ENCODE measurements at places on chromosomes 3 and 15.
A peak's percentile ranks its signal among the peaks of the same experiment; 100 is the strongest.

GRCh38 chr3:146104068-146104467 is 56.9 kb downstream of the PLOD2 start:
- no peak for DNase-seq

- DNase-seq = no peak
Measured at GRCh38 chr15:73599934-73600333, 33.3 kb downstream of the NPTN start.

DNA sequence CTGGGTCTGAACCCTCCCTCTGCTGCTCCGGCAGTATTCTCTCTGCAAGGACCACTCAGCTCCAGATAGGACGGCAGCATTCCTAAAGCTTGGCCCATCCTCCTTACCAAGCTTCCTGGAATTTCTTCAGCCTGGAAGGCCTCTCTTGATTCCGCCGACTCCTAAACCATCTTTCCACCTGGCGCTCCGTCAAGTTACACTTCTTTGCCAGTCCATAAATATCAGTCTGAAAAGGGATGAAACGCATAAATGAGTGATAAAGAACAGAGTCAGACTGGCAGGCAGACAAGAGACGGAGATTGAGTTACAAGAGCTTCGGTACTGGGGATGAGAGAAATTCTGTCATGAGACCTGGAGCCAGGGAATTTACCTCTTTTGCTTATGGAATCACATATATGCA is 44.3 kb downstream of the CERS3 start:
- no peak for DNase-seq

DNA sequence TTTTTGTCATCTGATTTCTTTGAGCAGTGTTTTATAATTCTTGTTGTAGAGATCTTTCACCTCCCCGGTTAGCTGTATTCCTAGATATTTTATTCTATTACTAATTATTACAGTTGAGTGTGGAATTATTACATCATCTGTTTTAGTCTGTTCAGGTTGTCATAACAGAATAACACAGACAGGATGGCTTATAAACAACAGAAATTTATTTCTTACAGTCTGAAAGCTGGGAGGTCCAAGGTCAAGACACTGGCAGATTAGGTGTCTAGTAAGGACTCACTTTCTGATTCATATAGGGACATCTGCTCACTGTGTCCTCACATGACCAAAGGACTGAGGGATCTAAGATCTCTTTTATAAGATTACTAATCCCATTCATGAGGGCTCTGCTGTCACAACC is 121.3 kb upstream of the THBS1 start:
- DNase-seq = no peak

- DNase-seq = no peak
Measured at GRCh38 chr3:190387578-190388213, at the start of gene CLDN16. Gene CLDN16 (plus strand): TSS chr3:190388163. CDS start chr3:190388330, 167 bp downstream.

GRCh38 chr15:89648106-89649012 is 6.9 kb downstream of the KIF7 start:
- DNase-seq = no peak

GRCh38 chr3:43894176-43895049 is 203.7 kb downstream of the ABHD5 start:
- DNase-seq = peak; percentile 85

DNA sequence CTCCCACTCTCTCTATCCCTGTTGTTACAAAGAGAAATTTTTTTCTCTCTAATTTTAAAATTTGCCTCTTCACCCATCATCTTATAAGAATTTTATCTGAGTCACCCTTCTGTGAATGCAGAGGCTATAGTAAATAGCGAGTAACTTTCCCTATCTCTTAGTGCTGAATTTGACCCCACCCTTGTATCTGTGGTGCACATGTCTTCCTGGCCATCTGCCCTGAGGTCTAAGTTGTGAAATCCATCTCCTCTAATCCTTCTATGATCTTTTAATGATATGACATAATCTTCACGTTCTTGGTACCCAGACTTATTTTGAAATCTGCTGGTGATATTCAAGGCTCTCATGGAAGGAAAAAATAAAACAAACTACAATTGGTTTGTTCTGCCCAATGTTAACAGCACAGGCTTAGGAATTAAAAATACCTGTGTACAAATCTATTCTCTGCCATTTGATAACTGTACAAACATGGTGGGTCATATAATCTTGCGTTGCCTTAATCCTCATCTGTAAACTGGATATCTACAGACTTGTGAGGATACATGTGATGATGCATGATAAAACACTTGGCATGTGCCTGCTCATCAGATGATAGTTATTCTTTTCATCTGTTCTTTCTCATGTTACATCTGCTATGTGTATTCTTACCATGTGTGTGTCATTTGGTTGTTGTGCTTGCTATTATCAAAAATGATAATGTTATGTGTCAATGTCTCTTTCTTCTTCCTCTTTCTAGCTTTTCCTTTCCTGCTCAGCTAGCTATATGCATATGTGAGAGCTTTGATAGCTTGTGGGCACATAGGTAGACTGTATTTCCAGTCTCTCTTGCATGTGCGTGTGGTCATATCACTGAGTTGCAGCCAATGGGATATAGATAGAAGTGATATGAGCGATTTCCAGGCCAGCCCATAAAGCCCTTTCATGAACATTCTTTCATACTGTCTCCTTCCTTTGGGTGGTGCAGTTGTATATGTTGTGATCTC is 13.7 kb upstream of the CCR3 start:
- DNase-seq = peak; percentile 20

DNA sequence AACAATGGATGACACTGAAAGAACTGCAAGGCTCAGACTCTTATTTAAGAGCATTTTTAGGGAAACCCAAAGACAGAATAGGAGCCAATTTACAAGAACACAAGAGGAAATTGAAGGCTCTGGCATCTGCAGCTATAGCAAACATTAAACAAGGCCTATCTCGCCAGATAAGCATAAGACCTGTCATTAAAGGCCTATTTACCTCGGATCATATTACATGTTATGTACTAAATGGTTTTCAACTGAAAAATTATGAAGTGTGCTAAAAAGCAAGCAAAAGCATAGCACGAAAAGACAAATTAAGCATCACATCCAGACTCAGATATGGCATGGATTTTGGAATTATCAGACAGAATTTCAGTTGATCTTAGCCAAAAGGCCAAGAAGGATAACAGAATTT is 617.1 kb downstream of the SQOR start:
- no peak for DNase-seq

GRCh38 chr3:152232679-152233078 is 36.0 kb upstream of the MBNL1 start:
- no peak for DNase-seq

DNA sequence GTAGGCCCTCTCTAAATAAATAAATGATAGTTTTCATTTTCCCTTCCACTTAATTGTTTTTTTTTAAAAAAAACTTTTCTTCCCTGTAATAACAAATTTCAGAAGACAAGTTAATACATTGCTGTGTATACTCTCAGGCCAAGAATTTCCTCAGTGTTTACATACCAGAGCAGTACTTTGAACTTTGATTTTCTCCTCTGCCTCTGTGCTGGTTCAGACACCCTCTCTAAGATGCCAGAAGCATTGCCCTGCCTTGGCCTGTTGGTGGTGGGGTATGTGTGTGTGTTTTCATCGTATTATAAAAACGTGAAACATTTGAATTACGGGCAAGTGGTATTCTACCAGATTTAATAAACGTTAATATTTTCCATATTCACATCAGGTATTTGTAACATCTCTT is 70.1 kb downstream of the SMAD3 start:
- DNase-seq = peak; percentile 58

DNA sequence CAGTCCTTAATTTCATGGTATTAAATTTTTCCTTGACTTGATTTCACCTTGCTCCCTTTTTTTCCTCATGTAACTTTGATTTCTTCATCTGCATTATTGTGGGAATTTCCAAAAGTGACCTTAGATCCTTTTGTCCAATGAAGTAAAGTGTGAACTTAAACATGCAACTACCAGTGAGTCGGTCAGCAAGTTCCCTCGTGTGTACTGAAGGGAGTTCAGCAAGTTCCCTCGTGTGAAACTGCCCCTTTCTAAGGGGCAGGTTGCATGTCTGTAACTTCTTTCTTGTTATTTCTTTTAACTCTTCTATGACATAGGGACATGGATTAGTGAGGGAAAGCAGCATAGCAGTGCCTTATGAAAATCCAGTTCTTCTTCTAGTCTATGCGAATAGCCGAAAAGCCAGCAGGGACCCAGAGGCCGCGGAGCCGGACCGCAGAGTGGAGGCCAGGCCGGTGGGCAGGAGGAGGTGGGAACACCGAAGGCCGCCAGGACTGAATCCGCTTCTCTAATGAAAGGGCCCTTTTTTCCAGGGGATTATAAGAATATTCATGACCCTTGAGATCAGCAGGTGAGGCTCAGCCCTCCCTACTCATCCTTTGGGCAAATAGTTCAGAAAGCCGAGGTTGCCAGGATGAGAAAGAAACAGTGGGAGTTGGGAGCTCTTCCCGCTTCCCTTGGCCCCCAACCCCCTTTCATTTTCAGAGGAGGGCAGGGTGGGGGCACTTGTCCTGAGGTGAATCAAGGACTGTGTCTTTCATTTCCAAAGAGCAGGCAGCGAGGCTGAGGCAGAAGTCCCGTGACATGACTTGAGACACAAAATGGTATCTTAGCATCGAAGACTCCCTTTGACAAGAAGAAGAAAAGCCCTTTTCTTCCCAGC is 117.5 kb downstream of the OPA1 start:
- DNase-seq = no peak

DNA sequence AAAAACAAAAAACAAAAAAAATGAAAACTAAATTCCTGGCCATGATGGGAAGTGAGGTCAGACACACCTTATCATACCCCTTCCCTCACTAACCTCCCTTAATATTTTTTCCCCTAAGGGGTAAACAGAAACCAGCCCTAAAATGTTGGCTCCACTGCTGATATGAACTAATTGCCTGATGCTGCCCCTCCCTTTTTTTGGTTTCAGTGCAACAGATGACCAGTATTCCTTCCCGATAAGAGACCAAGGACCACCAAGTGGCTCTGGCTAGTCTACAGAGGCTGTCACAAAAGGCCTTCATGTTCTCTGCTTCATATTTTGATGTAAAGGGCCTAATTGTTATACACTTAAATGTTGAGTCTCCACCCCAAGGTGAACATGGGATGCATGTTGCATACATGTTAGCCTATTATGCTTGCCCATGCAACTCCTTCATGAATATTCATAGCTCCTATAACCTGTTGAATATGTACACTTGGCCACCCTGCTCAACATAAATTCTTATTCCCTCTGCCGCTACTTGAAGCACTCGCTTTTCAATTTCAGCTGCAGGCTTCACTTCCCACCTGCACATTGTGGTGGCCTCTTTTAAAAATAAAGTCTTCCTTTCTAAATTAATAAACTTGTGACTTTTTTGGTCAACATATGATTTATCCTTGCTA is 12.3 kb upstream of the STAC start:
- no peak for DNase-seq

- no peak for DNase-seq
Measured at GRCh38 chr15:100836501-100836900, 43.1 kb upstream of the ALDH1A3 start.

- no peak for DNase-seq
Measured at GRCh38 chr15:77179541-77179998, 108.7 kb upstream of the TSPAN3 start.

GRCh38 chr15:65979316-65979715 is 110.0 kb downstream of the RAB11A start:
- no peak for DNase-seq

- DNase-seq = no peak
Measured at GRCh38 chr3:72231439-72232196, 446.7 kb upstream of the PROK2 start.

DNA sequence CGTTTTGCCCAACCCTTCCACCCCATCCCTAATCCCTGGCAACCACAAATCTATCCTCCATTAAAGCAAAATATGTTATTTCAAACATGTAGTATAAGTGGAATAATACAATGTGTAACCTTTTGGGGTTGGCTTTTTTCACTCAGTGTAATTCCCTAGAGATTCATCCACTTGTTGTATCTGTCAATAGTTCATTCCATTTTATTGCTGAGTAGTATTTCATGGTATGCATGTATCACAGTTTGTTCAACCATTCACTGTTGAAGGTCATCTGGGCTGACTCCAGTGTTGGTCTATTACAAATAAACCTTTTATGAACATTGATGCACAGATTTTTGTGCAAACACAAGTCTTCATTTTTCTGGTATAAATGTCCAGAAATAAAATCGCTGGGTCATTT is 38.8 kb downstream of the BSN start:
- no peak for DNase-seq

GRCh38 chr15:55970286-55970685 is 23.1 kb downstream of the NEDD4 start:
- no peak for DNase-seq

DNA sequence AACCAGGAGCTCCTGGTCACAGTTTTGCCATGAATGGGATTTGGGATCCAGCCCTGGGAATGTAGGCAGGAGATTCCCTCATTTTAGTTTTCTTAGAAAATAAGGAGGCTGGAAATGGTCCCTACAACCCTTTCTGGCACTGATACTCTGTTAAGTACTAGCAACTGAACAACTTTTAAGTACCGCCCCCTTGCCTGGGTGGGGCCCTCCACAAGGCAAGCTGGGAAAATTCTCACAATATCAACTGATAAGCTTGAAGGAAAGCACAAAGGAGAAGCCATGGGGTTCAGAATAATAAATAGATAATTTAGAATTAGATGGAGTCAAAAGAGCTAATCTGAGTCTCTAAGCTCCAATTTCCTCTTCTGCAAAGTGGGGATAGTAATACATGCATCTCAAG is 4.2 kb upstream of the DGKG start:
- DNase-seq = no peak

GRCh38 chr15:44066211-44066827 is 128.8 kb downstream of the FRMD5 start:
- DNase-seq = peak; percentile 59

DNA sequence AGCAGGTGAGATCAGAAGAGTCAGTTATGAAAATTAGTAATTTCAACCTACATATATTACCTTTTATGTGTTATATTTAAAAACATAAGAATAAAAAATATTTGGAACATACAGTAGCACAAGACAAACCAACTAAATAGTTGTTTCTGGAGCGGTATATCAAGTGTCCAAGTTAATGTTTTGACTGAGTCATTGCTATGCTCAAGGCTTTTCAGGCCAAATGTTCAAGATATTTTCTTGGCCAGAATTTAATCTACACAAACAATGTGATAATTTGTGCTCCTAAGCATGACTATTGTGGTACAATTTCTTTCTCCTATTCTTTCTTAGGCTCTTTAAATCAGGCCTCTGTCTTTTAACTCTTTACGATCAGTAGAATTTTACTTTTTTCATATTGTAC is 412.4 kb downstream of the RAP2B start:
- DNase-seq = no peak

DNA sequence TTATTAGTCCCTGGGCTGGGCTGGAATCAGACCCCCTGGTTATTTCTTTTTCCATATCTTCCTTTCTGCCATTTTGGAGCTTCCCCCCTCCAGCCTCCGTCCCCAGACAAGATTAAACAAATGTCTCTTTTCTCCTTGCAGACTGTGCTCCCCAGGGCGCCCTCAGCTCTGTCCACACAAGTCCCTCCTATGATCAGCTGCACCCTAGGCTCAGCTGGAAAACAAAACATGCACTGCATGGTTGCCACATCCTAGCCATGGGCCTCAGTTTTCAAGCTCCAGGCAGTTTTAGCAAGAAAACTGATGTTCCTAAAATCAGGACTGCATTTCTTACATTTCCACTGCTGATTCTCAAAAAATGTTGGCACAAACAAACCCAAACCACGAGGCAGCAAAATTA is 23.5 kb upstream of the RFTN1 start:
- no peak for DNase-seq

GRCh38 chr3:94083261-94083660 is 20.4 kb downstream of the NSUN3 start:
- DNase-seq = no peak

Measured in GM03348 (cell line).